Mesenchymal stem cell (in vitro differentiated cells and primary cell): ENCODE measurements at places on chromosomes 7 and 10.
A peak's percentile ranks its signal among the peaks of the same experiment; 100 is the strongest.

GRCh38 chr10:82340166-82340565 lies 465.2 kb downstream of the NRG3 start:
- DNase-seq, result no peak

DNA sequence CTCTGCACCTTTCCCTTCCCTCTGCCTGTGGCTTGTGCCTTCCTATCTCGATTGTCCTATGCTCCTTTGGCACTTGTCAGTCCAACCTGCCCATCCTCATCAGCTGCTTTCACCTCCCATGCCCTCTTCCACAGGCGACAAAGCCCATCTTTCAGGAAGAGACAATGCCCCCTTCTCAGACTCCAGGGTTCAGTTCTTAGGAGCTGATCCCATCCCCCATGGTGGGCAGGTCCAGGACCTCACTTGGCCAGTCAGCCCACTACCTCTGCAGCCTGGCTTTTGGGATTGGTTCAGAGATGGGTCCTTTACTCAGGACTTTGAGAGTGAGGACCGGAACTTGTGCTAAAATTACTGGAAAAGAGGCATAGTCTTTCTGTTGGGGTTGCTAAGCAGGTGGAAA lies 74.0 kb upstream of the NANOS1 start:
- no peak for DNase-seq

- no peak for DNase-seq
Observed at GRCh38 chr7:15446722-15447121, 115.1 kb downstream of the AGMO start.

DNA sequence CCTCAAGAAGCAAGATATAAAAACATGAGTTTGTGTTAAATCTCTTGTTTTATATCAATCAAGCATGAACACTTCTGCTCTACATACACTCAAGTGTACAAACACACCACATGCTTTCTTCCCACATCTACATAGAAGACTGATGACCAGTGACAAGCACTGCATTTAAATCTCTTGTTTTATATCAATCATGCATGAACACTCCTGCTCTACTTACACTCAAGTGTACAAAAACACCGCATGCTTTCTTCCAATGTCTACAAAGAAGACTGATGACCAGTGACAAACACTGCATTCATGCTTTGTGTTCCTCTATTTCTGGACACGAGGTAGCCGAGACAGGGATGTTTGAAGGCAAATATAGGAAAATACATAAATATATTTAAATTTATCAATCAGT lies 642.0 kb upstream of the PFKP start:
- DNase-seq, result no peak

- no peak for DNase-seq
Observed at GRCh38 chr10:44102726-44103255, 282.1 kb downstream of the CXCL12 start.

DNA sequence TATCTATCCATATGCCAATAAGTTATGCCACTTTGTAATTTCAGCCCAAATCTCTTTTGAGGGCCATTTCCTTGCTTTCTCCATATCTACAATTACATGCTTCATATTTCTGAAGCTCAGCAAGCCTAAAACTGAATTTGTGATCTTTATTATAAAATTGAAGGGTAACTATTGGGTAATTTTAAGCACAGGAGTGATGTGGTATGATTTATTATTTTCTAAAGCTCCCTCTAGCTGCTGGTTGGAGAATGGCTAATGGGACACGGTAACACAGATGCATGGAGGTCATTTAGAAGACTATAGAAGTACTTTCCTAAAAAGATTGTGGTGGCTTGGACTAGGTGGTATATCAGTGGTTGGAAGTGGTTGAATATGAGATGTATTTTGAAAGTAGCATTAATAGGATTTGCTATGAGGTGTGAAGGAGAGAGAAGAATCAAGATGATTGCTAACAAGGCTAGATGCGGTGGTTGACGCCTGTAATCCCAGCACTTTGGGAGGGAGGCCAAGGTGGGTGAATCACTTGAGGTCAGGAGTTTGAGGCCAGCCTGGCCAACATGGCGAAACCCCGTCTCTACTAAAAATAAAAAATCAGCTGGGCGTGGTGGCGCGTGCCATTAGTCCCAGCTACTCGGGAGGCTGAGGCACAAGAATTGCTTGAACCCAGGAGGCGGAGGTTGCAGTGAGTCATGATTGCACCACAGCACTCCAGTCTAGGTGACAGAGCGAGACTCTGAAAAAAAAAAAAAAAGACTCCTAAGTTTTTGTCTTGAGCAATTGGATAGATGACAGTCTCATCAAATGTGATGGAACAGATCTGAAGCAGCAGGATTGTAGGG lies 13.9 kb downstream of the KLHDC10 start:
- no peak for DNase-seq

- no peak for DNase-seq
Observed at GRCh38 chr7:128954830-128955802, 17.4 kb downstream of the IRF5 start.

GRCh38 chr7:136874393-136875032 lies 6.1 kb downstream of the CHRM2 start:
- DNase-seq, result peak; percentile 63

DNA sequence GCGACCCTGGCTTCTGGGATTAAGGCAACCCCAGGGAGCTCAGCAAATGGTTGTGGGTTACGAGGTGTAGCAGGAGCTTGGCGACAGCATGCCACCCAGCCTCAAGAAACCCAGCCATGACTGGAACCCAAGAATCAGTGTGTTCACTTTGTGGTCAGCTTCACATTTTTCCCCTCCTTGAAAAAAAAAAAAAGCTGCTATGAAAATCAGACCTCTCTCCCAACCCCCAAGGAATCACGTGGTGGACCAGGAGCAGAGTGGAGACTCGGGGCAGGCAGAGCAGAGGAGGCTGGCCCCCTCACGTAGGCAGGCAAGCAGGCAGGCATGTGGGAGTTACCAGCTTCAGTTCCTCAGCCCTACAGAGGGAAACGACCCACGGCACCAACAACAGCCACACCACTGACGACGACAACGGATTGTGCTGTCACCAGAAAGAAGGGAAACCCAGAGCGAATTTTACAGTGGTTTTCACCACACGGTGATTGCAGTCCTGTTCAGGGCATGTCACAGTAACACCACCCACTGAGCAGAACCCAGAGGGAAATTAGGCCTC lies 203.4 kb downstream of the SLC25A13 start:
- DNase-seq, result no peak

- DNase-seq, result peak; percentile 38
Observed at GRCh38 chr10:34580643-34581042, 234.5 kb downstream of the PARD3 start.

- no peak for DNase-seq
Observed at GRCh38 chr7:86201767-86202166, 441.9 kb upstream of the GRM3 start.

DNA sequence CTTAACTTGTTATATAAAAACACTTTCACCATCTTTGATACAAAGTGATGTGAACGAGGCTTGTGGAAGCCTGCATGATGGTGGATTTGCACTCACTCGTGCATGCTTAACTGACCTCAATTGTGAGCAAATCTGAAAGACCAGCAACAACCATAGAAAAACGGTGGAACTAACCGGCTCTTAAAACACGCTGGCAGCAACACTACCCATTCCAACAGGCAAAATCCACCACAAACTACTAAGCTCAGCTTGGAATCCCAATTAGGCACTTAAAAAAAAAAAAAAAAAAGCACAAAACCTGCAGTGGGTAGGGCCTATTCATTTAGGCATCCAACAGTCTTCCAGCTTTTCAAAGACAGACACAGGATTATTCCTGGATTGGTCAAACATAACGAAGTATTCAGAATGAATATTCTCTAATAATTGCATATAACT lies 1.8 kb downstream of the GDI2 start:
- DNase-seq, result peak; percentile 69

DNA sequence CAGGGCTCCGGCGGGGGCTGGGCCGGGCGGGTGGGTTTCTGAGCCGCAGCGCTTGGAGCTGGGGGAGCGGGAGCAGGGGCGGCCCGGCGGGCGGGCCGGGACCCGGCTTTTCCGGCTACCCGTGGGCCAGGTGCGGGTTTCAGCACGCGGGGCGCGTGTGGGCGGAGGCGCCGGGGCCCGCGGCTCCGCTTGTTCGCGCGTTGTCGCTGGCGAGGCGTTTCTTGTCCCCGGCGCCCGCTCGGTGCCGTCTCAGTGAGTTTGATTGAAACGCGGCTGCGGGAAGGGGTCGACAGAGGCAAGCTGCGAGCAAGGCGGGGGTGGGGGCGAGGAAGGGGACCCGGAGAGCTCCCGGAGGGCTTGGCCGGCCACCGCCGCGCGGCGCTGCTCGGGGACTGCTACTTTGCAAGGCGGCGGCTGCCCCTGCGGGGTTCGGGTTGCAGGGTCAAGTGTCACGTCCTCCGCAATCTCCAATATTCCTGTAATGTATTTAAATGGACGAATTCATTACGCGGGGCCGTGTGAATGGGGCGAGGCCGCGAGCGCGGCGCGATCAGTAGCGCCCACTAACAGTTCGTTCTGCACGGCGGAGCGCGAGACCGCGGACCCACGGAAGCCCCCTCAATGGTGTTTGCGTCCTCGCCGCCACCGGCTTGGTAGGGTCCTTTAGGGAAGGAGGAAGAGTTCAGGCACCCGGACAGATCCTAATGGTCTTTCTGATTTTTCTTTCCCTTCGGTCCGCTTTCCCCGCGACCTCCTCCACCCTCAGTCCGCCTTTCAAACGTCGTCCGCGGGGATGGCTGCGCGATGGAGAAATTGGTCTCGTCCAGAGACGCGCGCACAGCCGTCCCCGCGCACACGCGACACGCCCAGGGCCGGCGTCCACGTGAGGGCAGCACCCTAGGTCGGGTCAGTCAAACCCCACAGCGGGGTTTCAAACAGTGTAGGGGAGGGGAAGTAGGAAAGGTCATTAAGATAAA lies 76.9 kb downstream of the INSIG1 start:
- DNase-seq, result no peak

DNA sequence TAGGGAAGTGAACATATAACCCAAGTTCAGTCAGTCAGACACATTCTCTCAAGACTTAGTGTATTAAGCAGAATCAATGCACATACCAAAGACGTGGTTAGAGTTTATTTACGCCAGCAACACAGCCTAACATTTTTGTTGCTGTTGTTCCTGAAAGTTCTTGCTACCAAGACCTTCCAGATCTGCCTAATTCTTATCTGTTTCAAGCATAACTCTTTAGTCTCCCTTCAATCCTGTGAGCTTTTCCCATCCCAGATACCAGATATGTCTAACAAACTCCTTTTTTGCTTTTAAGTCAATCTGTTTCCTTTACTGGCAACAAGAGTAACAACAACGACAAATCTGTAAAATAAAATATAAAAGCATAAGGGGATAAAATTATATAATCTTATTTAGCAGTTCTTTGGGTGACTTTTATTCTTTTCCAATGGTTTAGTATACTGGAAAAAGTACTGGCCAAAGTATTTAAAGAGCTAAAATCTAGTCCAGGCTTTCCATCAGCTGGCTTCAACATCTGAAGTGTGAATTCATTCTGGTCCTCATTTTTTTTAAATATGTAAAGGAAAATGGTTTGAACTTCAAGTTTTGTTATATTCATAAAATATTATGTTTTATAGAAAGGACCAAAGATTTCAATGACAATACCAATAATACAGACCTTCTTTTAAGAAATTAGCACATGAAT lies 193.8 kb downstream of the IMMP2L start:
- DNase-seq, result no peak

DNA sequence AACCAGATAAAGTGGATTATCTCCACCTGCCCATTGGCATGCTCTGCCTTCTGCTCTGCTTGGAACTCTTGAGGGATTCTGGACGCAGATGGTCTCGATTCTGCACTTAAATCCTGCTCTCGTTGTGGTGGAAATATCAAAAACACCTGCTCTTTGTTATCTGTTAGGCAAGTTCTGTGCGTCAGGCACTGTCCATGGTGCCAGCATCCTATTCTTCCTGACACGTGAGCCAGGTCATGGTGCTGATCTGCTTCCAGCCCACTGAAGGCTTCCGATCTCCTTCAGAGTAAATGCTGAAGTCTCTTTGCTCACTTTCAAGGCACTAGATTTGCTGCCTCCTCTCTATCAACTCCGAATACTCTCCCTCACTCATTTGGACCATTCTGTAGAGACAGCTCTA lies 505.6 kb downstream of the HTR7 start:
- no peak for DNase-seq

DNA sequence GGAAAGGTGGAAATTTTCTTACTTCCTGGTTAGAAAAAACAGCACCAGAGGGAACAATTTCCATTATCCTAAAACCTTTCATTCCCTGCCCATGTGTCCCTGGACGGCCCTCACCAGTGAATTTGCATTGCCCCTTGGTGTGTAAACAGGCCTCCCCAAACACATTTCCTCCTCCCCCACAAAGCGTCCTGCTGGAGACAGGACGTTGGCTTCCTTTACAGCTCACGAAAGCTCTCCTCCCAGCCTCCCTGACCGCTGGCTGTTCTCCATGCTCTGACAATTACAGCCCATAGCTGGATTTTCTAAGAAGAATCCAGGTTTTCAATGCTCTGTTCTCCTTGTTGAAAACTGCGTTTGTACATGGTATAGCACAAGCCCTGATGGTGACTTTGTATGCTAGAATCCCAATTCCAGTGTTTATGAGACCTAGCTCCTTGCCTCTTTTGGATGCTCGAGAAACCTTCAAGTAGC lies 724.2 kb upstream of the CELF2 start:
- DNase-seq, result no peak
